Stimulated activated CD8-positive, alpha-beta memory T cell treated with anti-CD3 and anti-CD28 coated beads, Interleukin-2, amount 100 ng/mL, for 1 hour (primary cell): ENCODE measurements at places on chromosomes 5 and 9.

DNA sequence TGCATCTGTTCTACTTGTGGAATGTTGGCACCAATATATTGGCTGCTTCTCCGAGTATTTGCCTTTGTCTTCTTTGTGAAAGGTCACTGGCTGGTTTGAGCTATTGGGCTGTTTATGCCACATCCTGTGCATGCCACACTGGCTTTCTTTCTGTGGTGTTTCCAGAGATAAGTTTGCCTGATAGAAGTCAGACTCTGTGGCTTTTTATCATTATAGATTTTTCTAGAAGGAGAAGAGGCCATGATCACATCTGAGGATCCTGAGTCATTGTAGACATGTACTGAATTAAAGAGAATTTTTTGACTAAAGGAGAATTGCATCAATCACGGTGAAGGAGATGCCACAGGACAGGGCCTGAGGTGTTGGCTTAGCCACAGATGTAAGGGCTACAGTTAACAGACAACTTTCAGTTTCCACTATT is 26.5 kb upstream of the CDKN2B start:
- DNase-seq = no peak

GRCh38 chr9:89078860-89079259 is 87.6 kb downstream of the S1PR3 start:
- no peak for DNase-seq

- DNase-seq = no peak
Measured at GRCh38 chr5:144328980-144329379, 158.3 kb downstream of the KCTD16 start.

DNA sequence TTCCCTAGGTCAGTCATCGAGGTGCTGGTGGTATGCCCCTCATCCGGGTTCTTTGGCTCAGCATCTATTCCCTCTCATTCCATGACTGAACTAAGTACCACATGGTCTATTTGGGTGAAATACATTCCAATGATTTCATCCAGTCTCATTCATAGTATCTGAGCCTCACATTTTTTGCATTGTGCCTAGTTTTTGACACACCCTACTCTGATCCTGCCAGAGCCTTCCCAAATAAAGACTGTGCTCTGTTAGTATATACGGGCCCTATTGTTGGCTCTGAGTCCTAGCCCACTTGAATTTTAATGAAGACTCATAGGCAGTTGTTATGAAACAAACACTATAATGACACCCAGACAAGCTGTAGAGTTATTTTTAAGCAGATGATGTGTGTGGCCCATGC is 740.7 kb downstream of the CETN3 start:
- no peak for DNase-seq
